ENCODE measurements at places on chromosomes 6 and 20.

DNA sequence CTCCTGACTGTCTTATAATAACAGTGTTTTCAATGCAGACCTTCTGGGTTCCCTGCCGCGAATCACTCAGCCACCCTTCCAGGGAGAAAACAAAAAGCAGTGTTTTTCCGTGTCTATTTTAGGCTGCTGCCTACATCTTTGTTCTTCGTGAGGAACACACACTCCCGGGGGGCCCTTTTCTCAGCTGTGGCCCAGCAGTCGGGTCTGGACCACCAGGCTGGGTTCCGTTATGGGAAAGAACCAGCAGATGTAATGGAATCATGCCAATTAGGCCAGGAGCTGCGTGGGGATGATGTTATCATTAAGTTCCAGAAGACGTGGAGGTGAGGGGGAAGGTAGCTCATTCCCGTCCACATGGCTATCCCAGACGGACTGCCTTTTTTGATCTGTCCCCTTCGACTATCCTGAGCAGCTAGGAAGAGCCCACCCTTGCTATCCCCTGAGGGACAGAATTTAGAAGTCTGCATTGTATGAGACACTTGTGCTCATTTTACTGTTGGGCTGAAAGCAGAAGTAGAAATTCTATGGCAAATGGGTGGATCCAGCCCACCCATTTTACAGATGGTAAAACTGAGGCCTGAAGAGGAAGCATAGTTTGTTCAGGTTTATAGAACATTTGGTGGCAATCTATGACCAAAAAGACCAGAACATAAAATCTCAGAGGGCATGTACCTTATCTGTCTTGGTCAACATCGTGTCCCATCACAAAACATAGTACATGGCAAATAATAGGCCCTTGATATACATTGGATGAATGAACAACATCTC, 54.5 kb downstream of the KCNB1 start:
- no peak for DNase-seq

DNA sequence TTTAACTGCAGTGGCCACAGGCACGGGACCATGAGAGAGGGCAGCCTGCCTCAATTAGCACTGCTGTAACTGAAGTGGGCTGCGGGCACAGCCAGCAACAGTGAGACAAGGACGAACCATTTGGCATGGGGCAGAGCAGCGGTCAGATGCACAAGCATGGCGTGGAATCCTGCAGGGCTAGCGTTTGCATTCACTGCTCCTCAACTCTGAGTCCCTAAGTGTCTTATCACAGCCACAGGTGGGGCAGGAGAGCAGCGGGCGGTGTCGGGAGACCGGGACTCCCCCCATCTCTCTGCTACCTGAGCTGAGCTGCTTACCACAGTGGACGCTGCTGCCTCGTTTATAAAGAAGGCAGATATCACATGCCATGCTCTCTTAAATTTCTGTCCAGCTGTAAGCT, 31.3 kb upstream of the PDE10A start:
- no peak for DNase-seq

- DNase-seq, result no peak
These were observed 559.5 kb upstream of the PTCHD4 start for GRCh38 chr6:48670546-48670945.

- DNase-seq, result no peak
These were observed 512.3 kb downstream of the HDGFL1 start for GRCh38 chr6:23081701-23082100.

- DNase-seq, result no peak
These were observed 298.2 kb upstream of the MARCKS start for GRCh38 chr6:113558966-113559365.

GRCh38 chr6:137315081-137315480, 95.9 kb upstream of the IFNGR1 start:
- no peak for DNase-seq

DNA sequence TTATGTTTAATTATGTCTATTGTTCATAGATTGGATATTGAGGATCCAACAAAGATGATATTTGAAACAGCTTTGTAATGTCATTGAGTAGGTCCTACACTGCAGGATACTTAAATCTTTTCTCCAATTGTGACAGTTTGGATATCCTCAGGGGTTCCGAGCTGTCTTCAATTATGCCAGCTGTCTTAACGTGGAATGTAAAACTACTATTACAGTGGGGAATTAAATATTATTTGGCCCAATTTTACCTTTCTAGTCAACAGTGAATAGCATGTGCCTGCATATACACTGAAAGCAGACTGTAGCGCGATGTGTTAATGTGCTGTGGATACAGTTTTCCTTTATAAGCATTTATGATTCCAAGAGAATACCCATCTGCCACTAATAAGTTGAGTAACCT, 156.9 kb downstream of the GRIK2 start:
- no peak for DNase-seq

GRCh38 chr20:58043236-58044140, 185.0 kb downstream of the ANKRD60 start:
- no peak for DNase-seq

DNA sequence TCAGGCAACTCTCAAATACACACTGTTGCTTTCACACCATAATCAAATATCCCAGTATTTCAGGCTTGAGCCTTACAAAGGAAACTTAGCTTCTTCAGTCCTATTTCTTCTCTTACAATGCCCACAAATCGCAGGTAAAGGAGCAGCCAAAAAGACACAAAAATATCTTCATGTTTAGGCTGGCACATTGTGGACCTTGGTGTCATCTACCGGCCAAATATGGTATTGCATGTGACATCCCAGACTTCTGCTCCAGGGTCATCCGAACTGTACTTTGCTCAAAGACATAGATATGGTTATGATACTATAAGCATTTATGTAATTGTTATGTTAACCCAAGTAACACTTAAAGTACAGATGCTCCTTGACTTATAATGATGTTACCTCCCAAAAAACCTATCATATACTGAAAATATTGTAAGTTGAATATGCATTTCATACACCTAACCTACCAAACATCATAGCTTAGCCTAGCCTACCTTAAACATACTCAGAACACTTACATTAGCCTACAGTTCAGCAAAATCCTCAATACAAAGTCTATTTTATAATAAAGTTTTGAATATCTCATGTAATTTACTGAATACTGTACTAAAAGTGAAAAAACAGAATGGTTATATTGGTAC, 4.6 kb downstream of the OR2H2 start:
- peak; percentile 47 for DNase-seq

DNA sequence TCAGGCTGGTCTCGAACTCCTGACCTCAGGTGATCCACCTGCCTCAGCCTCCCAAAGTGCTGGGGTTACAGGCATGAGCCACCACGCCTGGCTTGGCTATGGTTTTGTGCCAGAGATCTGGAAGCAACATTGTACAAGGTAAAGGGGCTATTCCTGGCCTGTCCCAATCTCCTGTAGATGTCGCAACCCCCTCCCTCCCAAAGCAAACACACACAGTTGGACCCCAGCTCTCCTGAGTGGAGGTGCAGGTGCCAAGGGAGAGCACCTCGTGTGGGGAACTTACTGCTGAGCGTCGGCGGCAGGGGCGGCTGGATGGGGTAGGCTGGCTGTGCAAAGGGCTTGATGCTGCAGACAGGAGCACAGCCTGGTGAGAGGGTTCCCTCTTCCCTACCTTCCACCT, 8.8 kb downstream of the RPL10A start:
- DNase-seq, result no peak

DNA sequence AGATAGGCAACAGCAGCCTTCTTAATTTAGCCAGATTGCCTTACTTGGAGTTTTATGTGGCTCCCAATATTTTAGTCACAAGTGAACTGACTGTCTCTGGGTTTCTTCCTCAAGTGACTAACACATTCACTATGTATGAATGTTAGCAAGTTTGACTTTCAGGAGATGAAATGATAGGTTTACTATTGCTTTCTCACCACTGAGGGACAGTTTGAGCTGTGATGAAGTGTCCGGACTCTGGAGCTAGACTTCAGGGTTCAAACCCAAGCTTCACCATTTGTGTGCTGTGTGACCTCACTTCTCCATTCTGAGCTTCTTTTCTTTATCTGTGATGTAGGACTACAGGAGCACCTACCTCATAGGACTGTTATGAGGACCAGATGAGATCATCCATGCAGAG, 8.2 kb downstream of the DHX35 start:
- DNase-seq, result no peak

GRCh38 chr20:38602185-38602581, 574 bp downstream of the ARHGAP40 start:
- DNase-seq, result no peak

GRCh38 chr6:21531393-21531792, 62.2 kb upstream of the SOX4 start:
- DNase-seq, result no peak

DNA sequence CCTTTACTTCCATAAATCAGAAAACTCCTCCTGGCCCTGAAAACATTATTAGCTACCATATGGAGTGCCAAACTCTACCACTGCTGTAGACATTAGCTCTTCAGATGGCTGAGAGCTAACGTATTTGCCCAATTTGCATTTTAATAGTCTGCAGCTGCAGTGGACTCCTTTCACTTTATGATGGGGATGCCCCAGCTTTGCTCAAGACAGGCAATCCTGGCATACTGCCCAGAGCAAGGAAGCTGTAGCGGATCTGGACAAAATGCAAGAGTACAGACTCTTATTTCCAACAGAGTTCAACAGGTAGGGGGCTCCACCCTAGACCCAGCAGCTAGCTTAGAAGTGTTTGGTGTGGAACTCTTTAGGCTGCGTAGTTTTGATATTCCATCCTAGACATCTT, 246.7 kb downstream of the FOXC1 start:
- no peak for DNase-seq

DNA sequence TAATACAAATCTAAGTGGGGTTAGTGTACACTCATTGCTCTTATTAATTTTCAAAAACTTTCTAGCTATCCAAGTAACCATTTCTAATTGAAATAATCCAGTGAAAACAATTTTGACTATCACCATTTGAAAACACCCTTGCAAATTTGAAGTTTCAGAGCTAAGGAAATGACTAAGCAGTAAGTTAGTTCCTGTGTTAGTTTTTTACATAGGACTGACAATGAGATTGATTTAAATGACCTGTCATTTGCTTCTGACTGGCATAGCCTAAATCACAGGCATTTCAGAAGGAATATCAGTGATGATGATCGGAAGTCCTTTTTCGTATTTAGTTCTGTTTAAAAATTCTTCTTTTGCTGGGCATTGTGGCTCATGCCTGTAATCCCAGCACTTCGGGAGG, 27.0 kb downstream of the STK4 start:
- DNase-seq, result no peak

GRCh38 chr20:60482221-60483008, 524.2 kb downstream of the CDH26 start:
- no peak for DNase-seq

DNA sequence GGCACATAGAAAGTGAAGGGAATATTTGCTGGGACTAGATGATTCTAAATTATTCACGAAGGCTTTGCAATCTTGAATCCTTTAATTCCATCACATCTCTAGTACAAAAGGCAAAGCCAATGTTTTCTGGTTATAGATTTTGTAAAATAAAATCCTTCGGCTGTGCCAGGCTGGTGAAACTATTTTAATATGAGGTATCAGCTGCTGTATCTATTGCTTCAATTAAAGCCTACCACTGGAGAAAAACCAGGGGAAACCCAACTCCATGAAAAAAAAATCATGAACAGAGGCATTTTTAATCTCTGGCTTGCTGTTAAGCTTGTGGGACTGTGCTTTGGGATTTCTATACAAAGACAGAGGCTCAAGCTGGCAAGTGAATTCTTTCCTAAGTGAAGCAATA, 271.8 kb downstream of the QKI start:
- no peak for DNase-seq

DNA sequence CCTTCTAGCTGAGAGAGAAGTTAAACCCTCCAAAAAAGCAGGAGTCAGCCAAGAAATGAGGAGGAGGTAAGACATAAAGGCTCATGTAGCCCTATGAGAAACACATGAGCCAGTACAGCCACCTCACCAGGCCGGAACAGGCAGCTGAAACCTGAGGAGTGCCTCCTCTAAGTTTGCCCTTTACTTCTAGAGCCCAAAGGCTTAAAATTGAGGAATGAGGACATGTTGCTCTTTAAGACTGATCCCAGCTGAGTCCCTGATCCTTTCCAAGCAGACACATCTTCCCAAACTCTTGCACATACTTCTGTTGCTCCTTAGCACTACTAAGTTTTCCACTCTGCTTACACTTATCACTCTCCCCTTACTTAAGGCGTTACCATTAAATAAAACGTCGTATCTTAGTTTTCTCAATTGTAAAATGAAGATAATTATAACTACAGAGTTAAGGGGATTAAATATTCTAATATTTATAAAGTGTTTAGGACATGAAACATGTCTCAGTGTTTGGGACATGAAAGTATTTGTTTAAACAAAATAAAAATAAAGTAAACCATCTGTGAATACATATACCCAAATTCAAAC, 124.0 kb downstream of the OGFRL1 start:
- no peak for DNase-seq

- DNase-seq, result no peak
These were observed 148.3 kb downstream of the SMOC2 start for GRCh38 chr6:168589275-168589674.

DNA sequence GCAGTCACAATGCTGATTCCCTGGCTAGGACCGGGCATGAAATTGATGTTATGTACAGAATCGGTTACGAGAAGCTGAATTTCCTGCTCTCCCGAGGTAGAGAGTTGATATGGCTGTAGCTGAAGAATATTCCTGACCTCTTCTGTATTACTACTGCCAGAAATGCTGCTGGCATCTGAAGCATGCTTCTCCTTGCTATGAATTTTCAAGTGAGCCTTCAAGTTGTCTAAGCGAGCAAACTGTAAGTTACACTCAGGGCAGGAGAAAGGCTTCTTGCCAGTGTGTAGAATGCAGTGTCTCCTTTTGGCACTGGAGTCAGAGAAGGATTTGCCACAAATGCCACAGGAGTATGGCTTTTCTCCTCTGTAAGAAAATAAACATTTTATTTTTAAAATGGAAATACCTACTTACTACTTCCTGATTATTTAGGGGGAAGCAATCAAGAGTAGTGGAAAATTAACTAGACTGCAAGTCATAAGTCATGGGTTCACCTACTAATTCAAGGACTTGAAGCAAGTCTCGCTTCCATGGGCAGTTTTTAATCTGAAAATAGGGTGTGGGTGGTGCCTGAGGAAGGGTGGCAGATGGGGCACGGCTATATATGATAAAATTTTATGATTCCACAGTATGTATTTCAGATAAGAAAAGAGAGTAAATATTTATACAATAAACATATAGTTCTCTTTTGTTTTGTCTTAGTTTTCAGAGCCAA, 10.8 kb upstream of the MICAL1 start:
- no peak for DNase-seq

GRCh38 chr6:146339716-146340115, 203.9 kb upstream of the RAB32 start:
- no peak for DNase-seq

GRCh38 chr6:73207221-73207837, 18.0 kb downstream of the KHDC1L start:
- DNase-seq, result no peak

DNA sequence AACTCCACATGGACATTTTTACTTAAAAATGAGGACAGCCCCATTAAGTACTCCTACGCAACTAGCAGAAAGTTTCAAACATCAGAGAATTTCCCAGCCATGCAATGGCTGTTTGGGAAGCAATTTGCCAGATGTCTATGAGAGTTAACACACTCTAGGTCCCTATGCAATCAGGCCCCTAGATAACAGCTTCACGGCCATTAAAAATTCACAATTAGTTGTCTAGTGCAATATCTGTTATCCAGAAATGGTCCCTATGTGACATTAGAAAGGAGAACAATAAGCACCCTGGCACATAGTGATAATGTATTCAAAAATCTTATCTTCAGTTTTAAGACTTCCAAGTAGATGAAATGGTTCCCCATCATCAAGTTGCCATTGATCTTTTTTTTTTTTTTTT, 174.3 kb upstream of the NRSN1 start:
- DNase-seq, result no peak
